Activated T-cell treated with anti-CD3 and anti-CD28 coated beads for 1 hour (primary cell): ENCODE measurements at places on chromosomes 1 and 21.

DNA sequence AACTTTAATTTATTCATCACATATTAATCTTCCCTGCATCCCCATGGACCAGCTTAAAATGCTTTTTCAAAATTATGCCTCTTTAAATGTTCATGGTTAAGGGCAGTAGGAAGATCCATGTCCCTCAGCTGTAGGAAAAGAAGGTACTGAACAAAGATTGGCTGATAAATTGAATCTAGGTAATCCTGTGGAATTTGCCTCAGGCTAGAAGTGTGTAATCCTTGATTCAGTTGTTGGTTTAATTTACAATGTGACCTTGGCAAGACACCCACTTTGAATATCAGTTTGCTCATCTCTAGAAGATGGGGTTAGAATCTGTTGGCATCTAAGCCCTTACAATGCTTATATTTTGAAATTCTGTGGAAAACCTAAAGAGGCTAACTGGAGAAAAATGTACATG lies 6.1 kb downstream of the TTC4 start:
- no peak for DNase-seq

DNA sequence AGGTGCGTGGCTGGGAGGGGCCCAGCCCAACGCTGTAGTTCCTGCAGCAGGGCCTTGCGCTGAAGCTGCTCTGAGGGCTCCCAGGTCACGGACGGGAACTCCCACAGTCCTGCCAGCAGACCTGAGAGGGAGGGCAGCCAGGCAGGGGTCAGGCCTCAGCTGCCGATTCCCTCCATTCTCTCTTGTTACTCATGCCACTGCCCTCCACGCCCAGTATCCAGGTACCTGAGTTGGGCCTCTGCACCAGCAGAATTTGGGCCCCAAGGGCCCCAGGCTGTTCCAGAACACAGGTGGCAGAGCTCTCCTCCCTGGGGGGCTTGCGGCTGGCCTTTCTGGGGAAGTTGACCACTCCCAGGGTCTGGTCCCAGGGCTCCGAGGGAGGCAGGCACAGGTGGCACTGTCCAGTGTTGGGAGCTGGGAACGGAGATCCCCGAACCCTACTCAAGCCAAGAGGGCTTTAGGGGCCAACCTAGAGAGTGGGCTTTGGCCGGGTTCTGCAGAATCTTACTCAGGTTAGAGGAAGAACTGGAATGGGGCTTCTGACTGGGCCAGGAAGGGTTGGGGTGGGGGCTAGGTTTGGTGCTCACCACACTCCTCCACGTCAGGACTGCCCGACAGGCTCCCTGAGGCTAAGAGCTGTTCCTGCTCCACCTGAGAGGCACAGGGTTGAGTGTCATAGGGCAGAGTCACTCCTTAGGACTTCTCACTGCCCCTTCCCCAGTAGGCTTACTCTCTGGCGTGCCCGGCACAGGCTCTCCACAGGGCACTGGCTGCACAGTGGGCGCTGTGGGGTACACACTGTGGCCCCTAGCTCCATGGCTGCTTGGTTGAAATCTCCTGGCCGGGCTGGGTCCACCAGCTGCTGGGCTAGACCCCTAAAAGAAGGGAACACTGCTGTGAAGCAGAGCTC lies 5.0 kb downstream of the HPDL start:
- no peak for DNase-seq

GRCh38 chr1:1182491-1183220 lies 9.0 kb downstream of the TTLL10 start:
- DNase-seq, result no peak

DNA sequence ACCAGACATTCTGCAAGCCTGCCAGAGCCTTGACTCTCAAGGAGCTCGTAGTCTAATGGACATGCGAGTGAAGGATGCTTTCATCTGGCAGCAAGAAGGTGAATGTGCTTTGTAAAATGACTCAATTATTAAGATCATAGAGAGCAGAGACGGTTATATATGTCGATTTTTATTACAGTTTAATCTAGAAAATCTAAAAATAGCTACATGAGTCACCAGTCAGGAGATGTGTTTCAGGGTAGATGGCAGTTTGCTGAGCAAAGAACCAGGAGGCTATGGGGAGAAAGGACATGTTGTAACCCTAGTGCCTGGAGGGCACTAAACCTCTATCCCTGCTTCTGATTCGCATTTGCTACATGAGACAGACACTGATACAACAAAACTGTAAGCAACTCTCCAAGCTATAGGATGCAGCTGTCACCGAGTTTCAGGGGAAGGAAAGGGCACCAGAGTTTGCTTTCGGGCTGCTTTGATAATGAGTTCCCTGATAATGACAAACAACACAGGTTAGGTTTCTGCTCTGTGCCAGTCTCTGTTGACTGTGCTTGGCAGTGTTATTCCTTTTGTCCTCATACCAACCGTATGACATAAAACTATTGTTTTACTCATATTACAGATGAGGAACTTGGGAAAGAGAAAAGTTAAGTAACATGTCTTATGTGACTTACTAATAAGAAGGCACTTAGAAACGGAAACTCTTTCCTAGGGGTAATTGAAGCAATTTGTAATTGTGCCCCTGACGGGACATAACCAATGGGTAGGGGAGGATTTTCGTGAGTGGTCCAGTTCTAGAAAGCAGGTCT lies 43.2 kb downstream of the C1orf198 start:
- no peak for DNase-seq

GRCh38 chr1:116436611-116436970 lies 63.5 kb downstream of the ATP1A1 start:
- no peak for DNase-seq

DNA sequence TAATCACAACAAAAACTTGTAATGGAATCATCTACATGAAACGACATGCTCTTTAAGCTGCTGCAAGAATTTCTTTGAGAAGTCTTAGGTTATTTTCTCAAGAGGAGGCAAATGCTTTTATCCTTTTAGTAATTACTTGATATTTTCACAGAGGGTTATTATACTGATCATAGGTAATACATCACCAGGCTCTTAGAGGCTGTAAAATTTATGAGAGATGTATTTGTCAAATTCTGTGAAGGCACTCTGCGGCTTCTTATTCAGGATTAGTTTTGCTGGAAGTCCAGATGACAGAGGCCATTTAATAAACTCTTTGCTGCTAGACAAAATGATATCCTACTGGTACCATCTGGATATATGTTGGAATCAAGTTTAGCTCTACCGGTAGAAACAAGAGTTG lies 624.3 kb upstream of the BRINP3 start:
- no peak for DNase-seq

- no peak for DNase-seq
Observed at GRCh38 chr1:11860083-11860482, 1.3 kb upstream of the NPPB start.

DNA sequence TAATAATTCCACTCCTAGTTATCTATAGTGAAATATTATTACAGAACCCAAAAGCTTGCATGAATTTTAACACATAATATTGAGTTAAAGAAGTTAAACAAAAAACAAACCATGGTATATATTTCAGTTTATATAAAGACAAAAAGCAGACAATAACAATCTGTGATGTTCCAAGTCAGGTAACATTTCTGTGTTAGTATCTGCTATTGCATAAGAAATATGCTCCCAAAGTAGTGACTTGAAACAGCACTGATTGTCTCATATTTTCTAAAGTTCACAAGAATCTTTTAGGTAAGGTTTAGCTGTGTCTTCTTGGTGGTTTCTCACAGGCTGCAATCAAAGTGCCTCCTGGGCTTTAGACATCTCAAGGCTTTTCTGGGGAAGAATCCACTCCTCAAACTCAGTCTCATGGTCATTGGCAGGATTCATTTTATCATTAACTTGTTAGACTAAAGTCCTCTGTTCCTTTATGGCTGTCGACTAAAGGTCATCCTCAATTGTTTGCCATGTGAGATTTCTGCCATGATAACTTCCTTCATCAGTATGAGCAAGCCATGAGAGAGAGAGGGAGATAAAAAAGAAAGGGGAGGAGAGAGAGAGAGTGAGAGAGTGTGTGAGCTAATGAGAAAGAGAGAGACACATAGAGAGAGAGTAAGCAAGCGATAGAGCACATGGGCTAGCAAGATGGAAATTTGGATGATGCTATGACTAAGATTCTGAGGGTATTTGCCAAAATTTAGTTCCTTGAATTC lies 19.9 kb downstream of the GBP1 start:
- DNase-seq, result no peak

DNA sequence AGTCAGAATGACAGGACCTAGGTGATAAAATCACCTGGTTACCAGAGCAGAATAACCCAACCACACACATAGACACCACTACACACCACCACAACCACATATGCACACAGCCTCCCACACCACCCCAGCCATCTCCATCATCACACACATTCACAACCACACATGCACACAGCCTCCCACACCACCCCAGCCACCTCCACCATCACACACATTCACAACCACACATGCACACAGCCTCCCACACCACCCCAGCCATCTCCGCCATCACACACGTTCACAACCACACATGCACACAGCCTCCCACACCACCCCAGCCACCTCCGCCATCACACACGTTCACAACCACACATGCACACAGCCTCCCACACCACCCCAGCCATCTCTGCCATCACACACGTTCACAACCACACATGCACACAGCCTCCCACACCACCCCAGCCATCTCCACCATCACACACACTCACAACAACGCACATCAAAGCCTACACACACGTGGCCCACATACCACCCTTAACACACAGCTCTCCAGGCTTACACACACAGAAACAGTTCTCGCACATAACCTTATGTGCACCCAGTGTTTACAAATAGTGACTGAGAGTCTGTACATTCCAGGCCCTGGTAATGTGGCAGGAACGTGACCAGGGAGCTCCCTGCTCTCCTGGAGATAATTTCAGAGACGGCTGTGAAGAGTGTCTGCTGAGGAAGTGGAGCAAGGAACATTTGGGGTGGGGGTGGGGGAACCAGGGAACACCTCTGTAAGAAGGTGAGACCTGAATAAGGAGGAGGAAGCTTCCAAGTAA lies 3.3 kb upstream of the GJB3 start:
- DNase-seq, result no peak

DNA sequence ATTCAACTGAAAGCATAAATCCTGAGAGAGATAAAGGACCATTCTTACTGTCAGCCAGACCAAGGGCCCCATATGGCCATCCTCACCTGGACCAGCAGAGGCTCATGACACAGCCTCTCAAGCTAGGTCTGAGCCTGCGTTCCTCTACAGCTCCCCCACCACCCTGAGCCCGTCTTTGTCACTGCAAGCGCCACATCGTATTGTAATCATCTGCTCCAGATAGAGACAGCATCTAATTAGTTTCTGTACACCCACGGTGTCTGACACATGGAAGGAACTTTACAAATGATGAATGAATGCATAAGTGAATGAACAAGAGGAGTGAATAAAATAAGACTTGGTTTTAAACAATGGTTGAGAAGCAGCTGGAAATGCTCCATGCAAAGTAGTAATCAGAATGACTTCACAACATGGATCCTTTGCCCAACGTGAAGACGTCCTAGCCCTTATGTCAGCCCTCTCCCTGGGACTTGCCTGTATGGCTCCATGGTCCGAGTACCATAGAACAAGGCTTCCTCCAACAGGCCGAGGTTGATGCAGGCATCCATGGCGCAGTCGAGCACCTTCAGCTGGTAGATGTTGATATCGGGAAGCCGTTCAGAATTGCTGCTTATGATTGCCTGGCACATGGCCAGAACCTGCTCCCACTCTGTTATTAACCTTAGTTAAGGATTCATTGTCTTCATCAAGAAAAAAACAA lies 648.9 kb downstream of the SMYD3 start:
- DNase-seq, result no peak

DNA sequence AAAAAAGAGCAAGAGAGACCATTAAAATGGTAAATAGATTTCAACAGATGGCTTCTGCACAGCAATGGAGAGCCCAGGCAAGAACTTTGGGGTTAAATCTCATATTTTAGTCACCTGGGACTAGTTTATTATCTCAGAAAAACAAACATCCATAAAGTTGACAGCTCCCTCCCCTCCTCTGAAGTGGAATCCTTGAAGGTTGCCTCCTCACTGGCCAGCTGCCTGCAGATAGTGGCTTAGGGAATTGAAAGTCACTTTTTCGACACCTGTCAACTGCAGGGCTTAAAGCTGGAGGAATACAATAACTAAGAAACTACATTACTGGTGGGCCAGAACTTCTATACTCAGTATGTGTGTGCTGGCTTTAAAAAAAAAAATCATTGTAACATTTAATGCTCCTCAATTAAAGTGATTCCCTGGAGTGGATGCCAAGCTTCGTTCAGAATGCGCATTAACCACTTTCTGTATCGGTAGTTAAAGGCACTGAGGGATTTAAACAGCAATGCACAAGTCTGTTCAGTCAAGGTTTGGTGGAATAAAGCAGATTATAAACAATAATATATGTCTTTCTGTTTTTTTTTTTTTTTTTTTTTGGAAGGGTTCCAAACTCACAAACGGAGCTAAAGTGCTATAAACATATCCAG lies 52.5 kb downstream of the LHX4 start:
- DNase-seq, result no peak

- DNase-seq, result no peak
Observed at GRCh38 chr1:215397843-215398242, 169.3 kb upstream of the KCTD3 start.

DNA sequence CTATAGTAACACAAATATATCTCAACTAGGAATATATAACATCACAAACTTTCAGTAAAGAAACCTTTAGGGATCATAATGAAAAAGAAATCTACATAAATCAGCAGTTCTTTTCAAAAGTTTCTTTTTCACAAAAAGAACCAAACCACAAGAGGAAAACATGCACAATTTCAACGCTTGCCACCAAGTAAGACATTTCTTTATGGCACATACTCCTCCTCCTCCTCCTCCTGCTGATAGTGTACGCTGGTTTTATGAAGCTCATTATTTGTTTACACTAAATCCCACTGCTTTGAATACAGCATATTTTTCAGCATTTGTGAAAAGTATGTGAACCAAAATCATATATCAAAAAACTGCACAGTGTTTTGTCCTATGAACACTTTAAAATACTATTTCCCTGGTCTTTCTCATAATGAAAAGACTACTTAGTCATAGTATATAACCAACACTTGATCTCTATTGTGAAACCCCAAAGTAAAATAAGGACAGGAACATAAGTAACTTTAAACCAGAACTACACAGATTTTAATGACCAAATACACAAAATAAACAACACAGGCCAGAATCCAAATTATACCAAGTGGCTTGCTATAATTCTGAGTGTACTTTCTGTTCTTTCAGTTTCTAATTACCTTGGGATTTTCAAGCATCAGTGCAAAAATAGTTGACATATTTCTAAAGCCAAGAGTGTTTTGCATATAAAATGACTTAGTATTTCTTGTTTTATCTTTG lies 184.2 kb downstream of the EIF4G3 start:
- DNase-seq, result no peak

- DNase-seq, result no peak
Observed at GRCh38 chr1:167668108-167668507, 38.1 kb downstream of the RCSD1 start.

GRCh38 chr1:231544943-231545592 lies 16.6 kb downstream of the TSNAX start:
- DNase-seq, result no peak

GRCh38 chr1:172446547-172446946 lies 2.7 kb upstream of the PIGC start:
- no peak for DNase-seq
